Stimulated activated CD8-positive, alpha-beta memory T cell treated with anti-CD3 and anti-CD28 coated beads, Interleukin-7, amount 100 ng/mL, for 1 hour (primary cell): ENCODE measurements at places on chromosomes 16 and 17.

GRCh38 chr16:54939510-54940278 is 9.0 kb downstream of the IRX5 start:
- DNase-seq: no peak

DNA sequence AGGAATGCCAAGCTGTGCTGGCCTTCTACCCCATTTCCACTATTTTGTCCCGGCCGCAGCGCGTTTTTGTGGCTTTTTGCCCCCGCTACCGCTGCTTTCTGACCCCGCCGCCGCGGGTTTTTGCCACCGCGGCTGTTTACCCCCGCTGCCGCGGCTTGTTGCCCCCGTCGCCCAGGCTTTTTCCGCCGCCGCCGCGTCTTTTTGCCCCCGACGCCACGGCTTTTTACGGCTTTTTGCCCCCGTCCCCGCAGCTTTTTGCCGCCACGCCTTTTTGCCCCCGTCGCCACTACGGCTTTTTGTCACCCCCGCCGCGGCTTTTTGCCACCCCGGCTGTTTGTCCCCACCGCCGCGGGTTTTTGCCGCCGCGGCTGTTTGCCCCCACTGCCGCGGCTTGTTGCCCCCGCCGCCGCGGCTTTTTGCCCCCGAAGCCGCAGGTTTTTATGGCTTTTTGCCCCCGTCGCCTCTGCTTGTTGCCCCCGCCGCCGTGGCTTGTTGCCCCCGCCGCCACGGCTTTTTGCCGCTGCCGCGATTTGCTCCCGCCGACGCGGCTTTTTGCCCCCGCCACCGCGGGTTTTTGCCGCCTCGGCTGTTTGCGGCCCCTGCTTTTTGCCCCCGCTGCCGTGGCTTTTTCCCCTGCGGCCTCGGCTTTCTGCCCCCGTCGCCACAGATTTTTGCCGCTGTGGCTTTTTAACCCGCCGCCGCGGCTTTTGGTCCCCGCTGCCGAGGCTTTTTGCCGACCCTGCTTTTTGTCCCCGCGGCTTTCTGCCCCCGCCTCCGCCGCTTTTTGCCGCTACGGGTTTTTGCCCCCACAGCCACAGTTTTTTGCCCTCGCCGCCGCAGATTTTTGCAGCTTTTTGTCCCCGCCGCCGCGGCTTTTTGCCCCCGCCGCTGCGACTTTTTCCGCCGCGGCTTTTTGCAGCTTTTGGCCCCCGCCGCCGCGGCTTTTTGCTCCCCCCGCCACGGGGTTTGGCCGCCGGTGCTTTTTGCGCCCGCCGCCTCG is 520.4 kb upstream of the WSB1 start:
- no peak for DNase-seq

DNA sequence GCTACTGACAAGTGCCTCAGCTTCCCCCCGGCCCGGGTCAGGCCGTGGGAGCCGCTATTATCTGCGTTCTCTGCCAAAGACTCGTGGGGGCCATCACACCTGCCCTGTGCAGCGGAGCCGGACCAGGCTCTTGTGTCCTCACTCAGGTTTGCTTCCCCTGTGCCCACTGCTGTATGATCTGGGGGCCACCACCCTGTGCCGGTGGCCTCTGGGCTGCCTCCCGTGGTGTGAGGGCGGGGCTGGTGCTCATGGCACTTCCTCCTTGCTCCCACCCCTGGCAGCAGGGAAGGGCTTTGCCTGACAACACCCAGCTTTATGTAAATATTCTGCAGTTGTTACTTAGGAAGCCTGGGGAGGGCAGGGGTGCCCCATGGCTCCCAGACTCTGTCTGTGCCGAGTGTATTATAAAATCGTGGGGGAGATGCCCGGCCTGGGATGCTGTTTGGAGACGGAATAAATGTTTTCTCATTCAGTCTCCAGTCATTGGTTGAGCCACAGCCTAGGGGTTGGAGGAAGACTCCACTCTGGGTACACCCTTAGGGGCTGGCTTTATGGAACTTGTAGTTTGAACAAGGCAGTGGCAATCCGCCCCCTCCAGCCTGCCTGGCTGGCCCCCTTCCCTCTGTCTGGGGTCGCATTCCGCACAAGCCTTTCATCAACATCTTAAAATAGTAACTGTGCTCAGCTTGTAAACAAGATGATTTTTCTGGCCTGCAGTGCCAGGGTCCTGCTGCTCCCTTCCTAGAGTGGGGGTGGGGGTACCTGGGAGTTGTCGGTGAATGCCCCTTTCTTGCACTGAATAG is 4.1 kb downstream of the SYNGR2 start:
- DNase-seq: no peak

GRCh38 chr16:72979974-72980373 is 68.0 kb downstream of the ZFHX3 start:
- DNase-seq: no peak

- DNase-seq: no peak
Observed at GRCh38 chr16:72841506-72841905, 206.4 kb downstream of the ZFHX3 start.

DNA sequence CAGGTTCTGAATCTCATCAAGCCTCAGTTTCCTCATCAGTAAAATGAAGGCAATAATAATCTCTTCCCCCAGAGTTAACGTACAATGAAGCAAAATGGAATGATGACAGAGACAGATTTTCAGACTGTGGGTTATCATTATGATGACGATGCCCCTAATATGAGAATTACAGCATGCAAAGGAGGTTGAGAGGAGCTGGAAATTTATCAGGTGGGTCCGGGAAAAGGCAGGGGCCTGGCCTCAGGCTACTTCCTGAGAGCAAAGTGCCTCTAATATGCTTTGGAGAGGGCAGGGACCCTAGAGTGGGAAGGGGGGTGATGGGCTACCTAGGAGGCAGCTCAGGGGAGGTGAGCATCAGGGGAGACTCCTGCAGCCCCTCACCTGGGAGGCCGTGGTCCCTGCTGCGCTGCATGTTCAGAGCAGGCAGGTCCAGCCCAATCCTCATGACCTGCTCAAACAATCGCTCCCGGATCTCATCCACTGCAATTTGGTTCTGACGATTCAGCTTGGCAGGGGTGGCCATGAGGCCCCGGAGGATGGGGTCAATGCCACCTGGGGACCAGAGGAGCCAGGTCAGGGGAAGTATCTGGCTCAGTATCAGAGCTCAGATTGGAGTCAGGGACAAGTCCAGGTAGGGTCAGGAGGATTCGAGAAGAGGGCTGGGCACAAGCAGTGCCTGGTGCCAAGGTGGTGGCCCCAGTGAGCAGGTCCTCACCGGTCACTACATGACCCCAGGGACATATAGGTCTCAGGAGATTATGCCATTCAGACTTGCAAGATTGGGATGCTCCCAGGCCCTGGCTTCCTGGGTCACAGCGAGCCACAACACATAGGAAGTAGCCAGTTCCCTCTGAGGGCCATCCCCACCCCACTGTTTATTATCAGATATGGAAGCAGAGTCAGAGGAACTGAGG is 8.1 kb downstream of the MPO start:
- DNase-seq: no peak

DNA sequence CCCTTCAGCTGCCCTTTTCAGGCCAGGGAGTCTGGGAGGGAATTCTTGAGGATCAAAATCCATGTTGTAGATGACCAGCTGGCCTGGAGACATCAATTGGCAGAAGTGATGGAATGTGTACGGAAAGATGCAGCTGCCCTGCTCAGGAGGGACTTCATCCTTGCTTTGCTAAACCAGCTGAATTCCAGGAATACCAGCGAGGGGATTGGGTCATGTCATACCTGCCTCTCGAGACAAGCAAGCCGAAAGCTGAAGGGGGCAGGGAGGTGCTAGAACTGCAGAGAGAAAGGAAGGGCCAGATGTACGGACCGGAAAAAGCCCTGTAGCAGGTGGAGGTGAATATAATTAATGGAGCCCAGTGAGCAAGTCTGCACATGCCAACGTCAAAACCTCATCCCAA is 25.6 kb upstream of the NTN1 start:
- no peak for DNase-seq

DNA sequence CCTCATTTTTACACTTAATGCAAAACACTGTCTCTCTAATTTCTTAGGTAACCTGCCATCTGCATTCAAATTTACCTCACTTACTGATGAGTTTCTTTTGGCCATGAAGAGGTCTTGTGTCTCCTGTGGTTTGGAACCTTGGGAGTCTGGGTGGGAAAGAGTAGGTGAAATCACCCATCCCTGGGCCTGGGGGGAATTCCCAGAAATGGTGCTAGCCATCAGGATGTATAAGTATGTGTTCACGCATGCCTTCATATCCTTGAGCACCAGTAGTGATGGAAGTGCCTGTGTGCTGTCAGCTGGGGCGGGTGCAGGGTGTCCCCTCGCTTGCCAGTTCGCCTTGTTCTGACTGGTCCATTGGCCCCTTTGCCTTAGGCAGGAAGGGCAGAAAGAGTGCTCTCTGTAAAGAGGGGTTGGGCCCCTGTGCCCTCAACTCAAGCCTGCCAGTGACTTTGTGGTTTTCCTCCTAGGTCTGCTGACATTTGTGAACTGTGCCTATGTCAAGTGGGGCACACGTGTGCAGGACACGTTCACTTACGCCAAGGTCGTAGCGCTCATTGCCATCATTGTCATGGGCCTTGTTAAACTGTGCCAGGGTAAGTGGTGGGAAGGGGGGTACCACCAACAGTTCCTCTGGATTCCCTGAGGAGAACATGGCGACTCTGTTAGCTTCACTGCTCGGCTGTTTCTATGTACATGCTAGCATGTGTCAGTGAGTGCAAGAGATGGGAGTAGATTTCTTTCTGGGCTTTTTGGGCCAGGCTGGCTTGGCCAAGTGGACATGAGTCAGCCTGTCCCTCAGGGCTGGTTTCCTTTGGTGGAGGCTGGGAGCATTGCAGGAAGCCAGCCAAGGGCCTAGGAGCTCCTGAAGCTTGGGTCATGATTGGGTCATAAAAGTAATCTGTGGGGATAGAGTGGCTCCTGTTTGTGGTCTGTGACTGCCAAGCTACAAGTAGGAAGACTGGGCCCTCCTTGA is 23.2 kb downstream of the SLC7A6OS start:
- no peak for DNase-seq

DNA sequence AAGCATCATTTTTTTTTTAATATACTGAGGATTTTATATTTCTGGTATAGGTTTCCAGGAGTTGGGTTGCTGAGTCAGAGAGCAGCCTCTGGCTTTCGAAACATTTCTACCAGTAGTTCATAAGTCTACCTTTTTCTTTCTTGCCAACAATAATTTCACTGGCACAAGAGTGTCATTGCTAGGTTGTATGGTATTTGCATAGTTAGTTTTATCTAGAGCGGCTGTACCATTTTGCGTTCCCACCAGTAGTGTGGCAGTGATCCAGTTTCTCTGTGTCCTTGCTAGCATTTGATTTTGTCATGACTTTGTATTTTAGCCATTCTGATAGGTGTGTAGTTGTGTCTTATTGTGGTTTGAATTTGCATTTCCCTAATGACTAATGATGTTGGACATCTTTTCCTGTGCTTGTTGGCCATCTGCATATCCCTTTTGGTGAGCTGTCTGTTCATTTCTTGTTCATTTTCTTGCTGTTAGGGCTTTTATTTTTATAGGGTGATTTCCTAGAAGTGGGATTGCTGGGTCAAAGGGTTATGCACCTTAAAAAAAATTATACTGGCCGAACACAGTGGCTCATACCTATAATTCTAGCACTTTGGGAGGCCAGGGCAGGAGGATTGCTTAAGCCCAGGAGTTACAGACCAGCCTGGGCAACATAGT is 39.9 kb downstream of the SNX29 start:
- no peak for DNase-seq

DNA sequence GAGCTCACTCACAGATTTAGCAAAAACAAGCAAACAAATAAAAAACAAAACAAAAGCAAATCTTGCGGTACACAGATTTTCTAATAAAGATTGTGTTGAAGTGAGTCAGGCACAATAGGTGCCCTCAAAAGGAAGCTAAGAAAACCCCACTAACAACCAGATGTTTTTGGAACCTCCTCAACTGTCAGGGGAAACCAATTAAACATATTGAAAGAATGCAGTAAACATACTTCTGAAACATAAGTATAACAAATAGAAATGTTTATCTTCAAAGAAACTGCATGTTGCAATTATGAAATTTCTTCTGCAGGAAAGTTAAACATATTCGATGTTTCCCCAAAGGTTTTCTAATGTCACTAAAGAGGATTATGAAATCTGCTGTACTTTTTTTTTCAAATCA is 110.5 kb upstream of the CORO6 start:
- DNase-seq: no peak

DNA sequence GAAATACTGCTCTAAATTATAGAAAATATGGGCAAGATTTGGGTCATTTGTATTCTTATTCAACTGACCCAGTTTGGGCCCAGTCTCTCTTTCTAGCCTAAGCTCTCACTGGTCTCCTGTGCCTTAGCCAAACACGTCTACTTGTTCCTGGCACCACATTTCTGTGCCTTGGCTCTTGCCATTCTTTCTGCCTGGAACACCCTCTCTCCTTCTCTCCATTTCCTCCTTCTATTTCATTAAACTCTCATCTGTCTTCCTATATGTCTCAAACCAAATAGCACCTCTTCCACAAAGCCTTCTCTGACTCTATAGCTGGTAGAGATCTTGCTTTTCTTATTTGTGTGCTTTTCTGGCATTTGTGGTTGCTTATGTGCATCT is 37.7 kb upstream of the NUFIP2 start:
- DNase-seq: no peak

- no peak for DNase-seq
Observed at GRCh38 chr17:8922451-8922850, 43.1 kb downstream of the PIK3R5 start.

DNA sequence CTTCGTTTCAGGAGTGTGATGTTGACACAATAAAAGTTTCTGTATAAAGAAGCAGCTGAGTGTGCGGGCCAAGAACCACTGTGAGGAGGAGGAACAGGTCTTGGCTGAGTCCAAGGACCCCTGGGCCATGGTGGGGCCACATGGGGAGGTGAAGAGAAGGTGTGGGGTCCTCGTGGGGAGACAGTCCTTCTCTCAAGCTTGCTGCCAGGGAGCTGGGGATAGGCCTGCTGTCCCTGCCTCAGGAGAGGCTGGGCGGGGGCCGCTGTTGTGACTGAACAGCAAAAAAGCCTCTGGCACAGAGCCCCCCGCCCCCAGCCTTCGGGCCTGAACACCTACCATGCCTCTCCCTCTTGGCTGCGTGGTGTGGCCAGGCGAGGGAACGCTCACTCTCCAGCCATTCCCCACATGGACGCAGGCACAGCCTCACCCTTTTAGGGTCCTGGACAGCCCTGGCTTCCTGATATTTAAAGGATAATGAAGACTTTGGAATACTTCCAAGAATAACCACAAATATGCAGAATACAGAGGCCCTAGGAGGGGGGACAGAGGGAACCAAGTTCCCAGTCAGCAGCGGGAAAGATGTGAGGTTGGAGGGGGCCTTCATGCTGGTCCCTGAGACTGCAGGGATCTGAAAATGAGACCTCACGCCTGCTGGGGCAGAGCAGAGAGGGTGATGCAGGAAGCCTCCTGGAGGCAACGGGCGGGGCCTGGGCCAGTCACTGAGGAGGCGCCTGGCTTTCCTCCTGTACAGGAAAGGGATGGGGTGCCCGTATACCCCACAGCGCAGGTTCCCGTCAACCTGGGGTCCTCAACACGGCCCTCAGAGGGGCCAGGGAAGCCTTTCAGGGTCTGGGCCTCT is 100.0 kb upstream of the CREBBP start:
- DNase-seq: no peak

GRCh38 chr16:12111819-12112218 is 135.3 kb downstream of the SNX29 start:
- no peak for DNase-seq
